ENCODE measurements at places on chromosomes 4 and X.
A peak's percentile ranks its signal among the peaks of the same experiment; 100 is the strongest.

- no peak for DNase-seq
Measured at GRCh38 chr4:93730760-93731159, 97.8 kb upstream of the ATOH1 start.

GRCh38 chr4:76954489-76954888 is 4.9 kb downstream of the SEPTIN11 start:
- no peak for DNase-seq

GRCh38 chr4:183424109-183424744 is 20.2 kb upstream of the CDKN2AIP start:
- DNase-seq: no peak

DNA sequence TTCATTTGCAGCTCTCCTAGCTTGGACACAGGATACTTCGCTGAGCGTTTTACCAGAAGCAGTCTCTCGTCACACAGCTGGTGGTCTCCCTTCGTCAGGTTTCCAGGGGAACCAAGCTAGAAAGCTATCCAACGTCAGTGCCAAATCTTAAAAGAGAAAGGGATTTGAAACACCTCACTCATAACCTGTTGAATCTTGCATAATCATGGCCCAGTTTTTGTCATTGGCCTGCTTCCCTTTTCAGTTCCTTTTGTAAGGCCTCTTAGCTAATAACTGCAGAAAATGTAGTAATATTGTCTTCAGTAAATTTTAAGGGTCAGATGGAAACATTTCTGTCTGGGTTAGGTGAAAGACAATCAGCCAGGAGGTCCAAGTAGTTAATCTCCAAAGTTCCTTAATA is 22.0 kb downstream of the RAB39B start:
- DNase-seq: no peak

- DNase-seq: no peak
Measured at GRCh38 chr4:140168474-140168873, 14.5 kb upstream of the MAML3 start.

DNA sequence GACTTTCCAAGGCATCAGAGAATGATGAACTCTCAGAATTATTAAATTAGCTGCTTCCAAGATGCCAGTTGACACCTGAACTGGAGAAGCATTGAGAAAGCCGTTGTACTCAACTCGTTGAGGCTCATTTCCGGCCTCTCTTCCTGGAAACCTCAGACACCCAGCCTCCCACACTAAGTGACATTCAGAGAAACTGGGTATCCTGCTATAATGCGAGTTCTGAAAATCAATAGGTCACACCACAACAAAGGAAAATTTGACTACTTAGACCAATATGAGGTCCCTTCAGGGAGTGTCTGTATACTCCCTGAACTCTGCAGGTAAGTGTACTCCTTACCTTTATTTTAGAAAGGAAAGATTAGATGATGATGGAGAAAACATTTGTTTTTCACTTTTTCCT is 51.2 kb downstream of the ENPEP start:
- no peak for DNase-seq

GRCh38 chrX:9708923-9709553 is 56.6 kb downstream of the GPR143 start:
- DNase-seq: peak; percentile 79

- no peak for DNase-seq
Measured at GRCh38 chr4:142402900-142403299, 443.2 kb downstream of the INPP4B start.

GRCh38 chr4:7842384-7843279 is 97.0 kb downstream of the AFAP1 start:
- no peak for DNase-seq

DNA sequence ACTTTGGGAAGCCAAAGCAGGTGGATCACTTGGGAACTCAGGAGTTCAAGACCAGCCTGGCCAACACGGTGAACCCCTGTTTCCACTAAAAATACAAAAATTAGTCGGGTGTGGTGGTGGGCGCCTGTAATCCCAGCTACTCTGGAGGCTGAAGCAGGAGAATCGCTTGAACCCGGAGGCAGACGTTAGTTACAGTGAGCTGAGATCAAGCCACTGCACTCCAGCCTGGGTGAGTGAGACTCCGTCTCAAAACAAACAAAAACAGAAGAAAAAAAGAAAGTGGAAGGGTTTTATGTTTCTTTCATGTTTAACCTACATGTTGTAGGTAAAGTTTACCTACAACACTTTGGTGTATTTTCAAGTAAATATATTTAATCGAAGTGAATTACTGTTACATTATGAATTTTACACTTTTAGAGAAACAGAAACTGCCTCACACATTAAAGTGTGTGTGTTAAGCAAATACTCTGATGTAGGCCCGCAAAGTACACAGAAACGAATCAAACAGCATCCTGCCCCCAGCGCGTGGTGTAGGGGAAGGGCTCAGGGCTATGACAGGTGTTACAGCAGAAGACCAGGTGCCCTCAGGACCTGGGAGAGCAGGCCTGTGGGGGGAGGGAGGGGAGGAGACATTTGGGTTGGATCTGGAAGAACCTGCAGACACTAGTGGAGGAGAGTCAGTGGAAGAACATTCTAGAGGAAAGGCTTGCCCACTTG is 39.0 kb downstream of the PTTG2 start:
- no peak for DNase-seq

DNA sequence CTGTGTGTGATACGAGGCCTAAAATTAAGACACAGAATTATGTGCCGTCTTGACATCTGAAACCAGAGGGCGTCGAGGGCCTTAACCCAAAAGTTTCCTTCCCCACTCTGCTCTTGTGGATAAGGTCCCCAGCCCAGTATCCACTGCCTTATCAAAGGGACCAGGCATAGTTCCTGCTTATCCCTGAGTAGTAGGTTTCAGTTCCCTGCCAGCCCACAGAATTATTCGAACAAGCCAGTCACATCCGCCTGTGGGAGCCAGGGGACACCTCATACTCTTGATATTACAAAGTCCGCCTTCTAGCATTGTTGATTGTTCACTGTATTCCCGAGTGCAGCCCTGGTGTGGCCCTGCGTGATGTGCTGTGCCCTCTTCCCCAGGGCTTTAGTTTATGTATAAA is 5.4 kb upstream of the MMRN1 start:
- no peak for DNase-seq

- no peak for DNase-seq
Measured at GRCh38 chr4:105741548-105741947, 33.0 kb downstream of the GSTCD start.

GRCh38 chr4:69836287-69836686 is 23.7 kb downstream of the SULT1E1 start:
- DNase-seq: no peak

GRCh38 chrX:1103360-1103759 is 109.1 kb downstream of the CRLF2 start:
- no peak for DNase-seq

GRCh38 chrX:95290455-95290854 is 1394.2 kb upstream of the DIAPH2 start:
- no peak for DNase-seq

DNA sequence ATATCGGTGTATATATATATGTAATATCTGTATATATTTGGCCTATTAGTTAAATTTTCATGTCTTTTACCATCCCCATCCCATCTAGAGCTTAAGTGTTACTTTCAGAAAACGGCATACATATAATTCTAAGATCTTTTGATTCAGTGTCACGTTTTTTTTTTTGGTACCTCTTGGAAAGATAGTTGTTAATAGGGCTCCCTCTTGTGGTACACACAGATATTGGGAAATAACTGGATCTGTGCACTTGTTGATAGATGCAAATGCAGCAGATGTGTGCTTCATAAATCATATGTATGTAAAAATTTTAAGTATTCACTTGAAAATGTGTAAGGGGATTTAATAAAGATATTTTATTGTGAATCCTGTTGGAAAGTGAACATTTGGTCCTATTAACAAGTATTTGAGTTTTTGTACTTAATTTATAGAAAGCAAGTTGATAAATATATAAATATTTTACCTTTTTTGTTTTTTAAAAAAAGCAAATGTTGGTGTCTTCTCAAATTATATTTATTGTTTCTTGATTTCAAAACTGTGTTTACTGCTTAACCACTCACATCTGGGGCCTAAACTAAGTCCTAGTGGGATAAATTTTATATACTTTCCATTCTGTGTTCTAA is 74.7 kb downstream of the PAQR3 start:
- DNase-seq: peak; percentile 42

GRCh38 chrX:118644378-118644777 is 83.0 kb upstream of the IL13RA1 start:
- no peak for DNase-seq

DNA sequence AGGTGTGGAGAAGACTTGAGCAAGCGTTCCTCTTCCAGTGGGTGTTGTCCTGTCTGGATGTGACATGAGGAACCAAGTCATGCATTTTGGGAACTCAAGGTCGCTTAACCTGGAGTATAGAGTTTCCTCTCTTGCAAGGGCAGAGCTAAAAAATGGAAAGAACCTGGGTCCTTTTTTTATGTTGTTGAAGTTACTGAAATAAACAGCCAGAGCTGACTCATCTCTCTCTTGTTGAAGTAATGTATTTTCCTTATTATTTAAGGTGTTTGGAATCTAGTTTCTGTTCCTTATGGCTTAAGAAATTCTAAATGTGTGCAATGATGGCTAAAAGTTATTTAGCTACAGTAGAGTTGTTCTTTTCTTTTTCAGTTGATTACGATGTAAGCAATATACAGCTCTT is 314.5 kb downstream of the CAMK2D start:
- no peak for DNase-seq

- no peak for DNase-seq
Measured at GRCh38 chr4:84597450-84597849, 14.5 kb downstream of the CDS1 start.

DNA sequence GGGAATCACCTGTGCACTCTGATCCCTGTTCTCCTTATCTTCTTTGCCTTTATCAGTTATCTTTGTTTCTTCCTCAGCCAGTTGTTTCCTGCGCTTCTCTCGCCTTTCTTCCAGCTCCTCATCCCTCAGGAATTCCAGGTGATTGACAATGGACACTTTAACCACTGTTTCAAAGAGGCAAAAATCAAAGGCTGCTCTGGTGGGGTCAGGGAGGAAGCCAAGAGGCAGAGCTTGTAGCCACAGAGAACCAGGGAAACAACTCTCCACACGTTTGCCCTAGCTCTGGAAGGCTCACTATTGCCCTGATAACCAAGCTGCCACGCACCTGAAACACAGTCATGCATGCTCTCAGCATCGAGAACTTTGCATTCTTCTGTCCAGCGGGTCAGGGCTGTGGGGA is 124.5 kb upstream of the HSD17B10 start:
- DNase-seq: no peak

GRCh38 chr4:180099957-180100356 is 2143.2 kb upstream of the TENM3 start:
- DNase-seq: no peak

- DNase-seq: no peak
Measured at GRCh38 chr4:110917835-110918234, 295.0 kb upstream of the PITX2 start.

- no peak for DNase-seq
Measured at GRCh38 chr4:105461621-105462382, 12.1 kb downstream of the PPA2 start.

GRCh38 chrX:80316526-80316925 is 103.7 kb upstream of the TENT5D start:
- DNase-seq: no peak

GRCh38 chr4:55346851-55347255 is 811 bp downstream of the SRD5A3 start:
- no peak for DNase-seq

Data from GM13977 (cell line).